Right renal pelvis (tissue), 4 donors: ENCODE measurements at places on chromosomes 1 and 21. TPM values are rescaled to one million over a fixed set of nuclear protein-coding genes. Genes with fewer than 3 reads are reported as not detected.

- DNase-seq = no peak
Measured at GRCh38 chr1:180720753-180721152, 88.9 kb downstream of the XPR1 start.

- DNase-seq = no peak
Measured at GRCh38 chr1:18283601-18284385, 176.2 kb downstream of the IGSF21 start.

GRCh38 chr1:1972976-1973715 lies 30.4 kb downstream of the CFAP74 start:
- DNase-seq = no peak

GRCh38 chr1:111097356-111098099 lies 42.4 kb downstream of the DRAM2 start:
- DNase-seq = no peak

The NR5A2 gene
- 2.2 TPM for polyA plus RNA-seq

The NPHS2 gene
- polyA plus RNA-seq = 500 TPM
